Thoracic aorta (tissue), 2 donors: ENCODE measurements at places on chromosomes 6 and 20.

DNA sequence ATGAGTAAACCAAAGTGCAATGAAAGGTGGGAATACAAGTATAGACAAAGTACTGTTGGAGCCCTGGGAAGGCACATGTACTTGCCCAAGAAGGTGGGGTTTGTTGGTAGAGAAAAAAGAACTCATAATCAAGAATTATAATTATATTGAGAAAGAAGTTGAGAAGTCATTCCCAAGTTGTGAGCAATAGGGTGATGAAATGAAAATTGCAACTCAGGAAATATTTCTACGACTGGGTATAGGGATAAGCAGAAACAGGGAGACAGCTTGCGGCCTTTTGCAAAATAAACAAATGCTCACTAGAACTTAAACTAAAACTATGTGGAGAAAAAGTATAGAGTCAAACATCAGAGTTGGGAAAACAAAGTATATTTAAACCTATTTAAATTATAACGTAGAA is 250.7 kb upstream of the FAM83B start:
- DNase-seq: no peak

- no peak for DNase-seq
Measured at GRCh38 chr6:44843734-44844133, 456.2 kb downstream of the CDC5L start.

GRCh38 chr20:63082308-63082938 is 75.7 kb upstream of the BHLHE23 start:
- DNase-seq: no peak

DNA sequence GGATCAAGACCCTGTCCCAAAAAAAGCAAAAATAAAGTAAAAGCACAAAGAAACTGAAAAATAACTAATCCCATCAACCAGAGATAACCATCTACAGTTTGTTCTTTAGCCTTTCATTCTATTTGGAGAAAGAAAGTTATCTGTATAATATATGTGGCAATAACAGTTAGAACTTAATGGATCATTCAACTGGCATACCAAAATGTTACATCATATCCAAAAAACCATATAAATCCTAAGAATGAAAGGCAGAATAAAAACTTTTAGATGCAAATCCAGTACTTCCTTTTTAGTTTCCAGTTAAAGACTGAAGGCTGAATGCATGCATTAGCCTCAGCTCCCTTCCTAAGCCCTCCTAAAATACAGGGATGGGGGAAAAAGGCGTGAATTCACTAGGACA is 25.2 kb downstream of the ILRUN start:
- no peak for DNase-seq

- DNase-seq: no peak
Measured at GRCh38 chr6:34736823-34737222, 20.5 kb upstream of the SNRPC start.

- no peak for DNase-seq
Measured at GRCh38 chr6:131065112-131065823, 2.2 kb upstream of the EPB41L2 start.

GRCh38 chr6:133764008-133764753 is 124.7 kb upstream of the TCF21 start:
- no peak for DNase-seq

- DNase-seq: no peak
Measured at GRCh38 chr20:672963-673602, 2.5 kb downstream of the SCRT2 start.

DNA sequence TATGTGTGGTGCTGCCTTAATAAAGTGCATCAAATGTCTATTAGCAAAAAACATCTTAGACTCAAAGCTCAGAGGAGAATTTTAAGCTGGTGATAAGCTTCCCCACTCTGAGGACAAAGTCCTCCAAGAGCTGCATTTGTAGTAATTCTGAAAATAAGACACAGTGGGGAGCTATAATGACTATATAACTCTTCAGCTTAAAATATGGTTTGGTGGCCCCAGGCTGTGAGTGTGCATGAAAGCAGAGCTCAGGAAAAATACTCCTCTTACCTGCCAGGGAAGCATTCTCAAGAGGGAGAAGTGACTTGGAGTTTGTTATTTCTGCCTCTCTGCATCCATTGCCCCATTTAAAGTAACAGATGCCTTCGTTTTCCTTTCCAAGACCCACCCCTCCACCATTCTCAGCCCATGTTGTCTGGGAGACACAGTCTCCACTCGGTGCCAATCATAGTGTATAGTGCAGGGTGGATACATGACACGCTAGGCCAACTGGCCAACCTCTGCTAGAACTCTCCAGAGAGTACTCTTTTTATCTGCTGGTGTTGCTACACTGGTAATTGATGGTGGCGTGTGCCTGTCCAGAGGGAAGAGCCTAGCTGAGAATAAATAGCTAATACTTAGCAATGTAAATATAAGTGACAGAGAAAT is 229.2 kb downstream of the PHF3 start:
- DNase-seq: no peak

DNA sequence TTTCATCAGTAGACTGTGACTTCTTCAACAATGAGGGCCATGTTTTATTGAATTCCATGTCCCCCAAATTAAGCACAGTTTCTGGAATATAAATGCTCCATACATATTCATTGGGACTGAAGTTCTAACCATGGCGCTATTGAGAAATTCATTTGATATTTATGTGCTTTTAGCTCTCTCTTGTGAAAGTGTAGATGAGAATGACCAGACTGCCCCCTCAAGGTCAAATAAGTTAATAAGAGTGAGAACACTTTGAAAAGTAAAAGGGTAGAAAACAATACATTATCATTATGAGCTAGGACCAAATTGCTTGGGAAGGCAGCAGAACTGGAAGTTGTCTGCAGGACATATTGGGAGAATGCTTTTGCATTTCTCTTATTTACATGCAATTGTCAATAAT is 597.9 kb downstream of the EPM2A start:
- DNase-seq: no peak

GRCh38 chr20:31484001-31484400 is 8.9 kb downstream of the REM1 start:
- DNase-seq: no peak

DNA sequence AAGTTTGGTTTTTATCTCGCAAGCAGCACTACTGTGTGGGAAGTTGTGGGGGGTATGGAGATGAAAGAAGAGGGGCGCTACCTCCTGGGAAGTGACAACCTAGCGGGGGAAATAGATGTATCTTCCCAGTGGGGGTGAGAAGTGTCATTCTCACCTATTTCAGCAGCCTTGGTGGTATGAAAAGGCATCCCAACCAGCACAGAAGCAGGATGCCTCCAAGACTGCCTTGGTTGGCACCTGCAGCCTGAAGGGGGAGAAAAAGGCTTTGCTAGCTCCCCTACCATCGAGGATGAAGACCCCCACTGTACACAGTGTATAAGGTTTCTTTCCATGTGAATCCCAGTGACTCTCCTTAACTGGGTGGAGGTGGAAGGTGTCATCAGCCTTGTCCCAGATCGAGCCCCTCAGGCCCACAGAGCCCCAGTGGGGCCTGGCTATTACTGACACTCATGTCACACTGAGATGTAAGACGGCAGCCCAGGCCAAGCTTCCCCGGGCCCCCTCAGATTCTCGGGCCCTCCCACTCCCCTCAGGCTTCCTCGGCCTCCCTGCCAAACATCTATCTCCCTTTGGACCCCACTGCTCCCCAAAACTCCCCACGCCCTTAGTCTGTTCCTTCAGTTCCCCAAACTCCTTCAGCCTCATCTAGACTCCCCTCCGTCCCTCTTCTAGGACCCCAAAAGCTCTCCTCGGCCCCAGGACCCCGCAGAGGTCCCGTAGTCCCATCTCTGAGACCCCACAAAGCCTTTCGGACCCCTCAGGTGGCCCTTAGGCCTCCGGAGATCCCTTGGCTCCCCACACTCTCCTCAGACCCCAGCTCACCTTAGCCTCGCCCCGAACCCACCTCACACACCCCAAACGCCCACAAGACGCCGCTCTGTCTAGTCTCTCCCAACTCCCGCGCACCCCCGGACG is 688 bp downstream of the COMMD7 start:
- no peak for DNase-seq

- no peak for DNase-seq
Measured at GRCh38 chr6:11755725-11756124, 22.9 kb downstream of the ADTRP start.

- DNase-seq: no peak
Measured at GRCh38 chr20:24698189-24698588, 228.8 kb downstream of the SYNDIG1 start.

DNA sequence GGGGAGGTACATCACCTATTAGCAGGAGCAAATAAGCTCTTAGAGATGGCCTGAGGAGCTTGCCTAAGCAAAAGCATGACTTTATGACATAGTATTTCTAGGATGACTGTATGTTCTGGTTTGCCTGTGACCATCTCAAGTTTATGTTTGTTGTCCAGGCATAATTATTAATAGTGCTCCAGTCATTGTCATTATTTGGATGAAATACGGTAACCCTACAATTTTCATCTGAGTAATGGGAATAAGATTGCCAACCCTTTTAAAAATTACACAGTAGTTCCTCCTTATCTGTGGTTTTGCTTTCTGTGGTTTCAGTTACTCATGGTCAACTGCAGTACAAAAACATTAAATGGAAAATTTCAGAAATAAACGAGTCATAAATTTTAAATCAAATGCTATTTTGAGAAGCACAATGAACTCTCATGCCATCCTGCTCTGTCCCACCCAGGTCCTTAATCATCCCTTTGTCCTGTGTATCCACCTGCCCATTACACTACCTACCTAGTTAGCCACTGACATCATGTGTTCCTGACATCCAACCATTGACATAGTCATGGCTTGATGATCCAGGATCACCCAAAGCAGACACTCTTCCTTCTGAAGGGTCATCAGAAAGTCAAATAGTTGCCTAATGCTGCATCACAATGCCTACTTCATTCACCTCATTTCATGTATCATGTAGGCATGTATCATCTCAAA is 27.0 kb upstream of the TFB1M start:
- no peak for DNase-seq

GRCh38 chr6:5670811-5671561 is 335.7 kb downstream of the NRN1 start:
- no peak for DNase-seq

GRCh38 chr6:81450180-81450579 is 302.3 kb downstream of the TENT5A start:
- DNase-seq: no peak

GRCh38 chr6:36350082-36350481 is 13.4 kb upstream of the BNIP5 start:
- no peak for DNase-seq

- DNase-seq: no peak
Measured at GRCh38 chr6:119173249-119174084, 95.0 kb upstream of the FAM184A start.

GRCh38 chr6:3391902-3392458 is 64.9 kb downstream of the SLC22A23 start:
- no peak for DNase-seq

GRCh38 chr20:62409931-62410745 is 3.1 kb upstream of the CABLES2 start:
- DNase-seq: no peak

GRCh38 chr6:50804283-50804682 is 14.4 kb upstream of the TFAP2B start:
- DNase-seq: no peak

GRCh38 chr20:7770578-7770977 is 169.7 kb downstream of the HAO1 start:
- no peak for DNase-seq

DNA sequence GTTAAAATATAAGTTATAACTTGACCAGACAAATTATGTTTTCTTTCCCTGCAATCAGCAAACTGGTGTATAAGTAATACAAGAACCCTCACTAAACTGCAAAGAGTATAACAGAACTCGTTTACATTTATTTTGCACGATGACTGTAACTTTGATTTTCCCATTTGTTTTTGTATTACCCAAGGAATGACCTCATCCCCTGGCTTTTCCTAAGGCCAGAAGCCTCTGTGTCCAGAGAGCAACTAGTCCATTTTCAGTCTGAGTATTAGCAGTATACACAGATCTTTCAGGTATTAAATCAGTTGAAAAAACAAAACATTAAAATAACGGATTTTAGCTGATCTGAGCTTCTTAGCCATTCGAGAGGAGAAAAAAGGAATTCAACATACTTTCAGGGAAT is 17.2 kb downstream of the COL19A1 start:
- no peak for DNase-seq

GRCh38 chr6:122154912-122155575 is 244.4 kb upstream of the HSF2 start:
- no peak for DNase-seq

- no peak for DNase-seq
Measured at GRCh38 chr6:124356276-124356810, 552.7 kb downstream of the NKAIN2 start.

DNA sequence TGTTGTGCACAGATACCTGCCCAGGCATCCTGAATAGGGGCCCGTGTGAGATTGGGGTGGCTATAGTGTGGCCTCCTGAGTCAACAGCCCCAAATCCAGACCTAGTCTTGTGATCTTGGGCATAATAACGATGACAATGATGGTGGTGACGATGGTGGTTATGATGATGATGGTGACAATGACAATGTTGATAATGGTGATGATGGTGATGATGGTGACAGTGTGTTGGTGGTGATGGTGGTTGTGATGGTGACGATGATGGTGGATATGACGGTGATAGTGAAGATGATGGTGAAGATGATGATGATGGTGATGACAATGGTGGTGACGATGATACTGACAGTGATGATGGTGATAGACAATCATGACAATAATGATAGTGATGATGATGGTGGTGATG is 5.1 kb upstream of the RPS21 start:
- DNase-seq: no peak

- no peak for DNase-seq
Measured at GRCh38 chr6:133179481-133179880, 61.7 kb upstream of the EYA4 start.

DNA sequence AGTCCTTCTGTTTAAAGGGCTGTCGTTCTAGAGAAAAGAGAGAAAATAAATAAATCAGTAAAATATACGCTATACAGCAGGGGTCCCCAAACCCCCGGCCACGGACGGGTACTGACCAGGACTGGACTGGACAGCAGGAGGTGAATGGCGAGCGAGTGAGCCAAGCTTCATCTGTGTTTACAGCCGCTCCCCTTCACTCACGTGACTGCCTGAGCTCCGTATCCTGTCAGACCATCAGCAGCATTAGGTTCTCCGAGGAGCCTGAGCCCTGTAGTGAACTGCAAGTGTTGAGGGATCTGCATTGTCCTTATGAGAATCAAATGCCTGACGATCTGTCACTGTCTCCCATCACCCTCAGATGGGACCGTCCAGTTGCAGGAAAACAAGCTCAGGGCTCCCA is 76.5 kb downstream of the ZNF217 start:
- no peak for DNase-seq

- no peak for DNase-seq
Measured at GRCh38 chr6:18640134-18640533, 253.0 kb downstream of the RNF144B start.

- no peak for DNase-seq
Measured at GRCh38 chr6:15340775-15341174, 94.9 kb downstream of the JARID2 start.

- no peak for DNase-seq
Measured at GRCh38 chr6:130934848-130935585, 107.8 kb downstream of the SMLR1 start.
